ENCODE measurements at places on chromosomes 5 and 9.

DNA sequence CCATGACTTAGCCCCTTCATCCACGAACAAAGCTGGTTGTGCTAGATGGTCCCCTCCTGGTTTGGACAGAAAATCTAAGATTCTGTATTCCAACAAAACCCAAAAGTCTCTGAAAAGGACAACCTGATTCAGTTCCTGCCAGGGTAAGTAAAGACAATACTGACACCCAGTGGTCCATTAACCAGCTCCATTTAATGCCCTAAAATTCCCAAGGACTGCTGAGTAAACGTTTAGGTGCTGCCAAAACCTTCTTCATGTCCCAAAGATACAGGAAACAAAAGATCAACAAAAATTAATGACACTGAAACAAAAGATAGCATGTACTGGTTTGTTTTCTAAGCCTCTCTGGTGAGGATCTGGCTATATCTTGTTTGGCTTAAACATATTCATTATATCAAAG lies 25.3 kb upstream of the PPP1R2B start:
- peak; percentile 9 for DNase-seq

- DNase-seq: no peak
Measured at GRCh38 chr9:71740199-71740598, 28.1 kb downstream of the CEMIP2 start.

DNA sequence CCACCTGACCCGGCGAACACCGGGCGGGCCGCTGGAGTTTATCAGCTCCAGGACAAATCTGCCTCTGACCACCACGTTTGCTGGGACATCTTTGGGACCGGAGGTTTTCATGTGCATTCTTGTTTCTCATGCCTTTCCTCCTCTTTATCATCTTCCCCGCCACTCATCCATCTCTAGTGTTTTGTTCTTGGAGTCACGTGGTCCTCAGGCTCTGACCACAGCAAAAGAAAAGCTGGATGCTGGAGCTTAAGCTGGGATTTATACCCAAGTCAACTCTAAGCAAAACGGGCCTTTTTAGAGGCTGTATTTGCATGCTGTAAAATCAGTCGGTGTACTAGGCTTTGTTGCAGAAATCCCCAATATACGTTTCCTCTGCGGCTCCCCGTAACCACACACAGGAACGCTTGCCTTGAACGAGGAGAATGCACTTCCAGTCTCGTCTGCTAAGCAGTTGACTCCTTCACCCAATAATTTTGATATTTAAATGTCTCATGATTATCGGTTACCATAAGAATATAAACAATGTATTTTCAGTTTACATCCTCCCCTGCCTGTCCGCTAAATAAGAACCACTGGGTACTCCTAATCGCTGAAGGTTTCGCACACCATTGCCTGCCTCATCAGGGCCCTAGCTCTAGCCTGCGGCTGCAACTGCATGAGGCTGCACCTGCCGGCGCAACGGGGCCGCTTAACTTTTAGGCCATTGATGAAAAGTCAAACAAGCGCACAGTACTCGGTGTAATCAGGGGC lies 560 bp upstream of the NDUFS6 start:
- peak; percentile 23 for DNase-seq

DNA sequence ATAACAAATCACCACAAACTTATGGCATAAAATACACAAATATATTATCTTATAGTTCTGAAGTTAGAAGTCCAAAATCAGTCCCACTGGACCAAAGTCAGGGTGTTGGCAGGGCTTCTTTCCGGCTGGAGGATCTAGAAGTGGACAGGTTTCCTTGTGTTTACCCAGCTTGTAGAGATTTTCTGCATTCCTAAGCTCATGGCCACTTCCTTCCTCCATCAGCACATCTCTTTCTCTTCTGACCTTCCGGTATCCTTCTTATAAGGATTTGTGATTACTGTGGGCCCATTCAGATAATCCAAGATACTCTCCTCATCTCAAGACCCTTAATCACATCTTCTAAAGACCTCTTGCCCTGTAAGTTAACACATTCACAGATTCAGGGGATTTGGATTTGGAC lies 97.6 kb downstream of the RAB3C start:
- DNase-seq: no peak

DNA sequence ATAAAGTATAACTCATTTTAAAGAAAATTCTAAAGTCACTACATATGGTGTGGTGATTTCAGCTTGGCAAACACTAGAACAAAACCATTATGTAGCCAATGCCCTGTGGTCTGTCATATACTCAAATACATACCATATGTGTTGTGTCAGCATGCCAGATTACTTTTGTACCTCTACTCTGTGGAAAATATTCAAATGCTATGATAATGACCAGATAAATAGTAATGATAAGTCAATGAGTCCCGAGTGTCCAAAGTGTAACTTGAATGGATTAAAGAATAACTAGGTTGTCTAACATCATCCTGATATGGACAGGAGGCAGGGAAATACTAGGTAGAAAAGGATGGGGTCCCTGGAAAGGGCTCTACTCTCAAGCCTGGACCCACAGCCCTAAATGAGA lies 58.0 kb upstream of the IL6ST start:
- no peak for DNase-seq

DNA sequence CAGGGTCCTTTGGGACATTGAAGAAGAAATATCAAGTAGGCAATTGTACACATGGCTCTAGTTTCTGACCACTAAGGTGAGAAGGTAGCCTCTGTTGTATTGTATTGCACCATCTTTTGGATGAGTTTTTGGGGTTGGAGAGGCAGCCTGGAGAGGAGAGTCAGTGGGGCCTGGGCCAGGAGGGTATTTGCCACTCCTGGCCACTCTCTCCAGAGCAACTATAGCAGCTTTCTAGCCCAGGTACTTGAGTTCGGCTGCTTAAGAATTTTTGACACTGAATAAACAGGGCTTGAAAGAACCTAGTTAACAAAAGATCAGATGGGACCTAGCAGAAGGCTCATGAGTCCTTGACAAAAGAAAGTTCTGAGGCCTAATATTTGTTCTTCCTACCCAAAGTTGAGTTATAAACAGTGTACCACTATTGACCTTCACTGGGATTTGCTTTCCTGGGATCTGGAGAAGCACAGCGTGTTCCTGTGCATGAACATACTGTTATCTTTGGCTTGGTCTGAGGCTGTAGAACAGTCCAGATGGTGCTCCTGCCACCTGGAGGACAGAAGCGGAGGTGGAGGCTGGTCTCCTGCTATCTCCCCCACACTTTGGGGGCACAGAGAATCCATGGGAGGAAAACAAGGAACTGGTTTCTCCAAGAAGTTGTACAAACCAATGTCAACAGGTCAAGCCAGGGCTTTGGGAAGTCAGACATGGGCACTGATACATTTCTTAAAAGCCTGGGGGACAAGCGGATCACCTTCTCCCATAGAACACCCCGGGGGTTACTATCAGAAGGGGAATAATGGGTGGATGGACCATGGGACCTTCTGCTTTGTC lies 110.4 kb upstream of the LIFR start:
- peak; percentile 72 for DNase-seq

- DNase-seq: peak; percentile 56
Measured at GRCh38 chr5:115194676-115195075, 25.0 kb upstream of the TRIM36 start.

DNA sequence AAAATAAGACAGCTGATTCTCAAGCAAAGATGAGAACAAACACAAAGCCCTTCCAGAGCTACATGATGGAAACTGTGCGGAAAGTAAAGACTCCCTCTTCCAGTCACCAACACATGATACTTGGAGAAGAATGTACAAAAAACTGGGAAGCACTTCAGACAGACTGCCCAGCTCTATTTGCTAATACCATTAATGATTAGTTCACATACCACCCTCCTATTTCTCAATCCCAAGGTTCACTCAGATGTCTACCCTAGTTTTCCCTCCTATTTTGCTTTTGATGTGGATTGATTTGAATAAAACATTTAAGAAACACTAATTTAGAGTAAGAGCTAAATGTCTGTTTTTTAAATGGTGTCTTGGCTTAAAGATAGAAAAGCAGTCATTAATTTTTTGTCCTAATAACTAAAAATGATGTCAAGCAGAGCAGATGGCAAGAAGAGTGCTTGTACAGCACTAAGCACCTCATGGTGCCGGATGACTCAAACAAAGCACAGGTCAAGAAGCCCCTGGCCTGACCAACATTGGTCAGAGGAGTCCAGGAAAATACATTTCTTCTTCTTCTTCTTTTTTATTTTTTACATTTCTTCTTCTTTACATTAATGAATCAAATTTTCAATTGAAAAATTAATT lies 639.4 kb downstream of the PDE4D start:
- DNase-seq: no peak

DNA sequence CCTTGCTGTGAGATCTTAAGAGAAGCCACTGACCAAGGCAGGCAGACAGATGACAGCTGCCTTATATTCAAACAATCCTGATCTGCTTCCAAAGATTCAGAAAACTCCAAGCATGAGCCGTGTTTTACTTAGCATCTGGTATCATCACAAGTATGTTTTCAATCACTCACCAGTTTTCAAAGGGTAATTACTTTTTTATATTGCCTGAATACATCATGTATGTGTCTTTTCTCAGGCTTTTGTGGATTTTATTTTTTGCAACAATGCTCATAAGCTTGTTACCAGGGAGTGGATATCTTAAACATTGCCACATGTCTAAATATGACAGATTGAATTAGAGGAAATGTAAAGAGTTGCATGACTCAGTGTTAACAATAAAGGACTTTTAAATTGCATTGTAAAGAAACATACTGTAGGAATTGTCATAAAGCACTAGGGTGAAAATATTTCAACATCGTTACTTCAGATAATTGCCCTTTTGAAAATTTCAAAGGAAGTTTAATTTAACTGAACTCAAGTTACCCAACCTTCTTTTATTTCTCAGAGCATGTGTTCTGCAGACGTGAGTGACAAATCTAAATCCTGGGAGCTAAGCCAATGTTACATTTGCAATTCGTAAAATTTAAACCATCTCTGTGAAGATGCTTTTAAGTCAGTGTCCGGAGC lies 326.1 kb downstream of the PLK2 start:
- peak; percentile 52 for DNase-seq

DNA sequence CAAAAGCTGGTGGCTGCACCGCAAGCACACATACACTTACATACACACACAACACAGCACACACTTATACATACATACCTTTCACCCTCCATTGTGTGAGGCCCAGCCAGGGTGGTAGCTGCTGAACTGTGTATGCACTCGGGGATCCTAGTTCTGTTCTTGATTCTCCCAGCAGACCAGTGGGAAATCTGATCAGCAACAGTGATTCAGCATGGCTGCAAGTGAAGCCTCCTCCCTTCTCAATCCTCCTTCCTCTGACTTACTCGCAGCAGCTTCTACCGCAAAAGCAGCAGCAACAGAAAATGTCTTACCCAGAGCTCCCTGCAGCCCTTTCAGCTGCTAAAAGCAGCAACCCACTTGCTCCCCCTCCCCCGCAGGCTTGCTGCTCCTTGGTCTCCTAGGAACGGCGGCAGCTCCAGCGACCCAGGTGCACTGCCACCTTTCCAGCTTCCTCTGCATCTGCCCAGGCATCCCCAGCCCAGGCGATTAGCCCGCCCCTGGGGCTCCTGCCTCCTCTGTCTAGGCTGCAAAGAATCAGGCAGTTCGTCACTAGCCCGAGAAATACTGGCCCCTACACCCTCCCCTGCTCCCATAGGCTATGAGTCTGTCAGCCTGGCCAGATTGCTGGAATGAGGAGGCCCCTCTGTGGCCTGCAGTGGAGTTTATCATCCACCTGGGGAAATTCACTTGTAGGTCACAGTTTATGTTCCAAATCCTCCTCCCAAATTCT lies at the start of gene KLHL3:
KLHL3 (minus strand) TSS at position 535 of the 730 bp plus-strand sequence; CDS start at position 92, 443 bp downstream.
- DNase-seq: peak; percentile 40

GRCh38 chr5:38060354-38060753 lies 198.0 kb upstream of the EGFLAM start:
- peak; percentile 35 for DNase-seq
